ENCODE measurements at places on chromosomes 11 and 22. TPM values are rescaled to one million over a fixed set of nuclear protein-coding genes. Genes with fewer than 3 reads are reported as not detected.

- H3K27me3 ChIP-seq, result no peaks in the 10 kb centered on the region
- H3K4me3 ChIP-seq, result no peak overlapping the region
- peak; percentile 51 for DNase-seq
- peaks cover 16% of the 10 kb centered on the region for H3K4me1 ChIP-seq
- H3K27ac ChIP-seq, result no peak overlapping the region
- no peaks in the 10 kb centered on the region for H3K36me3 ChIP-seq
Observed at GRCh38 chr11:69286374-69287371, 7.3 kb upstream of the MYEOV start.

DNA sequence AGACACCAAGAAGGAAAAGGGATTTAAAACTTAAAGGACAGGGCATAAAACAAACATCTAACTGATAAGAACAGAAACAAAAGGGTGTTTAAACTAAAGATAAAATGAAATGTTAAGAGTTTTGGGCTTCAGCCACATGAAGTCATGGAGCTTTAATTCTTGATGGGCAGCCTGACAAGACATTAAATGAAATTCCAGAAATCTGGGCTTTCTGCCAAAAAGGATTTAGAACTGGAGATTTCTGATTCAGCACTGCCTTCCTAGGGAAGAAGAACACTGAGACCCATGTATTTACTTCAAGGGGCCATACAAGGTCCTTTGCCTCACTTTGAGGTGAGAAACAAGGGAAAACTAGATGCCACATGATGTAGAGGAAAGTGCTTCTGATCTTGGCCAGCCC, 355.9 kb upstream of the RAG2 start:
- DNase-seq, result no peak
- no peaks in the 10 kb centered on the region for H3K27me3 ChIP-seq
- H3K4me3 ChIP-seq, result no peak overlapping the region
- no peak overlapping the region for H3K27ac ChIP-seq
- no peaks in the 10 kb centered on the region for H3K36me3 ChIP-seq
- H3K4me1 ChIP-seq, result no peaks in the 10 kb centered on the region

DNA sequence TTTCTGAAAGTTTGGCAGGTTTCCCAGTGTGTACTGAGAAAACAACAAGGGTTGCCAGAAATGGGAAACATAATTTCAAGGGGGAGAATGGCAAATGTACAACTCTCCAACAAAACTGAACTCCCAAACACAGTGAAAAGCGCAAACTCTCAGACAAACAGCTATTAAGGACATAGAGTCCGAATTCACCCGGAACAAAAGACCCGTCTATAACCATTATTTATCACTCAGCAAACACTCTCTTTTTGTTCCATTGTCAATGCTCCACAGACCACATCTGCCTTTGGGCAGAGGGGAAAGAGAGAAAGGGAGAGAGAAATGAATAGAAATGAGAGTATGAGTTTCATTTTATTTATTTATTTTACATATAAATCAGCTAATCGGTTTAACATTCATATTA, 21.7 kb downstream of the KIRREL3 start:
- no peak for DNase-seq
- no peak overlapping the region for H3K27ac ChIP-seq
- no peaks in the 10 kb centered on the region for H3K27me3 ChIP-seq
- no peaks in the 10 kb centered on the region for H3K36me3 ChIP-seq

DNA sequence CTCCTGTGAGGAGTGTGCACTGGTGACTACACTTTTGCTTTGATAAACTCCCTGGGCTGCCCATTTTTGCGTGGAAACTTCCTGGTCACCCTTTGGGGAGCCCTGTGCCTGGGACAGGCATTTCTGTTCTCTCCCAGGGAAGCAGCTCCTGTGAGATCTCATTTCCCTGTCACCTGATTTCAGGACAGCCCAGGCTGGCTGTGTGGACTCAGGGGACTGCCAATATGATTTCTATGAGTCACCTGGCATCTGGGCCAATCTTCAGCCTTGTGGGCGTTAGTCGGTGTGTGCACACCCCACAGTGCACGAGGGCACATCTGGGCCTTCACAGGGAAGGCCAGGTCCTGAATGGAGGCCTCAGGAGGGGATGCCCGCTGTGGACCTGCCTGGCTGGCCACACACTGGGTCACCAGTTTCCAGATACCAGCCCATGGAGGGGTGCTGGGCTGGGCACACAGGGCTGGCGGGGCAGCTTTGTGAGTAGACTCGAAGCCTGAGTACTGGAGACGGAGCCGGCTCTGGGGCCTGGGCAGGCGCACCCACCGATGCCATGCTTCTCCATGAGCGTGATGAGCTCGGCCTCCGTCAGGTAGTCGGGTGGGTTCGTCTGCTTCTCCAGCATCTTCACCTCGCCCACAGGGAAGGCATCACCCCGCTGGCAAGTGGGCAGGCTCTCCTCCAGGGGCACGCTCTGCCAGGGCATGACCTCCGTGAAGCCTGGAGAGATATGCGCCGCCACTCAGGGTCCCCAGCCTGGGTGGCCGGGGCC, 9.4 kb upstream of the PPM1F start:
- H3K36me3 ChIP-seq, result no peaks in the 10 kb centered on the region
- no peak overlapping the region for H3K27ac ChIP-seq
- no peak overlapping the region for H3K4me3 ChIP-seq
- DNase-seq, result no peak
- H3K27me3 ChIP-seq, result no peaks in the 10 kb centered on the region

DNA sequence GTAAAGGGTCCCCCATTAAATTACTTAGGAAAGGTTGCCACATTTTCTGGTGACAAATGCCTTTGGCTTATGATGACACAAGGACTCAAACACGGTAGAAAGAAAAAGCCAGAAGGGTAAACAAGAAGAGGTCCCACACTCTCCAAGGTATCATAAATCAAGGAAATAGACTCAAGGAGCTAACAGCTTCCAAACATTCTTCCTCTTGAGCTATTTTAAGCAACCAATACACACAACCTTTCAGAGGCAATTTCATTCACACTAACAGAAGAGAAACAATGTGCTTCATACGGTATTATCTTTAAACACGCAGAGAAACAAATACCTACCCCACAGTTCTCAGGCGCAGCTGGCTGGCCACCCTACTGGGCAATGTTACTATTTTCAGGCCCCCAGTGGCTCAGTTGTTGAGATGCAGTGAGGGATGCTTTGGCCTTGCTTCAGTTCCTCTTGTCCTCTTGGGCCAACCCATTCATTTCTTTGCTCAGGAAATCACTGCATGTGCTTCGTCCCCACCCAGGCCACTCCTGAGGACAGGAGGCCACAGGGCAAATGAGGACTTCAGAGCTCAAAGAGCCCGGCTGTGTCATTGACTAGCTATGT, 15.8 kb downstream of the ABTB2 start:
- H3K4me3 ChIP-seq, result no peak overlapping the region
- H3K27me3 ChIP-seq, result no peaks in the 10 kb centered on the region
- no peaks in the 10 kb centered on the region for H3K36me3 ChIP-seq
- DNase-seq, result peak; percentile 41
- H3K4me1 ChIP-seq, result peaks cover 12% of the 10 kb centered on the region

Gene ADM2
- 0.13 TPM for total RNA-seq

Gene F2
- total RNA-seq, result 0.06 TPM

Gene SCUBE2
- 42.1 TPM for total RNA-seq

Gene B4GALNT4
- 16.4 TPM for total RNA-seq

Gene DEFB131B
- not detected for total RNA-seq

All from neural progenitor cell (in vitro differentiated cells).